ENCODE measurements at places on chromosomes 16 and 17.

GRCh38 chr16:47876511-47876910 is 279.3 kb downstream of the ABCC12 start:
- no peak for DNase-seq

DNA sequence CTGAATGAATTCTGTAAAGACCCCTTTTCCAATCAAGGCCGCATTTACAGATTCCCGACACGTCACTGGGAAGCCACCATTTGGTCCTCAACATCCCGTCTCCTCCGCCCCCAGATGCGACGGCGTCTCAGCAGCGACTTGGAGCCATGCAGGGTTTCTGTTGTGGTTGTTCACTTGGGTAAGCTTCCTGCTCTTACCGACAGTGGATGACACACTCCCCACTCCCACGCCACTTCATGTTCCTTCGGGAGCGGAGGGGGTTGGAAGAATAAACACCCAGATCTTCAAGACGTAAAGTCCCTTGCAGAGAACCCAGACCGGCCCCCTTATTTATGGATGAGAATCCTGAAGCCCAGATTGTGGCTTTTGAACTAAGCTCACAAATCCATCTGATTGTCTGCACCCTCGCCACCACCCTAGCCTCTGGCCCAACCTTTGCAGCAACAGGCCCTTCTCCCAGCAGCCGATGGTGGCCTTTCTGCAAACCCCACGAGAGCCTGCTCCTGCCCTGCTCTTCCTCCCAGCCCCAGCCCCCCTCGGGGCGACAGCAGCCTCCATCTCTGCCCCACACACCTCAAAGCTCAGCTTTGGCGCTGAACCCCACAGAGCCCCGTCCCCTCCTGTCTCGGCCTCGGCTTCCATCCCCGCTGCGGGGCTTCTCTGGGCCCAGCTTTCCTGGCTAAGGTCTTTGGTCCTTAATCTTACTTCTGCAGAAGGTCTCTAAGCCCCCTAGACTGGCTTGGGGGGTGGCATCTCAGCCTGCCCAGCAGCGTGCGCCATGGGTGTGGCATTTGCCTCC is 19.0 kb upstream of the OSGIN1 start:
- no peak for DNase-seq

DNA sequence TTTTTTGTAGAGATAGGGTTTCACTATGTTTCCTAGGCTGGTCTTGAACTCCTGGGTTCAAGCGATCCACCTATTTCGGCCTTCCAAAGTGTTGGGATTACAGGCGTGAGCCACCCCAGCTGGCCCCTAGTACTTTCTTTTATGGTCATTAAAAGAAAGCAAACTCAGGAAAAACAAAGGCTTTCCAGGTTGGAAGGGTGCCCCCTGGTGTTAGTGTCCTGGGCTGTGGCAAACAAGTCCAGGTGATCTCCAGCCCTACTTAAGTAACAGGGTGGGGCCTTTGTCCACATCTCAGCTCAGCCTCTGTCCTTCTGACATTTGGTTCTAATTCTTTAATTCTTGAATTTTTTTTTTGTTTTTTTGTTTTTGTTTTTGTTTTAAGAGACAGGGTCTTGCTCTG is 6.9 kb downstream of the IGFBP4 start:
- no peak for DNase-seq

- no peak for DNase-seq
These were observed 5.0 kb downstream of the KCNJ12 start for GRCh38 chr17:21381076-21381706.

- no peak for DNase-seq
These were observed 17.4 kb upstream of the ERN1 start for GRCh38 chr17:64147110-64148016.

GRCh38 chr17:2933606-2934005 is 129.8 kb downstream of the OR1D5 start:
- no peak for DNase-seq
